GM03348 (cell line): ENCODE measurements at places on chromosomes 6 and 20.
A peak's percentile ranks its signal among the peaks of the same experiment; 100 is the strongest.

DNA sequence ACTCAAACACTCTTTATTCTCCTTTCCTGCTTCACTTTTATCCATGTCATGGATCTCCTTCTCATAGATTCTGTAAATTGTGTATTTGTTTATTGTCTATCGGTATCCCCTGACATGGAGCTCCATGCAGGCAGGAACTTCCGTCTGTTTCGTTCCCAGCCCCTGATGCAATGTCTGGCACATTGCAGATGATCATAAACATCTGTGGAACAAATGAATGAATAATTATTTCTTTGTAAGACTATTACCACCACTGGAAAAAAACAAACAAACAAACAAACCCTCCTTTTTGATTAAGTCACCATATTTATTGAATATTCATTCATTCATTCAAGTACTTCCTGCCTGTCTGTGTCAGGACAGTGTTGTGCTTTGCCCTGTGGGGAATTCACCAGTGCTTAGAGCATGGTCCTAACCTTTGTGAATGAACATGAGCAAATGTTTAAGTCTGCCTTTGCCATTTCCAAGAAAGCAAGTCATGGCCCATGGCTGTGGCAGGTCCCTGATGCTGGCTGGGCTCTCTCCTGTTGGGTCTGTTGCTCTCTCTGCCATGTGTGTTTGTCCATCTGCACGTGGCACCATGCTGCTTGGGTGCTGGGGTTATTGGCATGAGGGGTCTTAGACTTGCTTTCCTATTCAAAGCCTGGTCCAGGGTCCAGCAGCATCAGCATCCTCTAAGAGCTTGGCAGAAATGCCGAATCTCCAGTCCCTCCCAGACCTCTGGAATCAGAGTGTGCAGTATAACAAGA, 47.5 kb upstream of the NAA20 start:
- no peak for DNase-seq

DNA sequence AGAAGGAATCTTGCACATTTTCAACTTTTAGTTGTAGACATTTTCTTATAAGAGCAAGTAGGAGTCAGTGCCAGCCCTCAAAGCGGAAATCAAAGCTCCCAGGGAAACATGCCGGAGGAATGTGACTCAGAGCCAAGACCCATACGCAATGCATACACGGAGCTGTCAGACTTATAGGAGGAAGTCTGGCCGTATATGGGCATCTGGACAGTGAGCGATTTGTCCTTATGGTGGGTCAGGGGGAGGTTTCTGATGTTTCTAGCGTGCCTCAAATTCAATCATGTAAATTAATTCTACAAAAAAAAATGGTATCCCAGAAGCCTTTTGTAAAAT, 3.6 kb upstream of the CCN2 start:
- DNase-seq: peak; percentile 48

DNA sequence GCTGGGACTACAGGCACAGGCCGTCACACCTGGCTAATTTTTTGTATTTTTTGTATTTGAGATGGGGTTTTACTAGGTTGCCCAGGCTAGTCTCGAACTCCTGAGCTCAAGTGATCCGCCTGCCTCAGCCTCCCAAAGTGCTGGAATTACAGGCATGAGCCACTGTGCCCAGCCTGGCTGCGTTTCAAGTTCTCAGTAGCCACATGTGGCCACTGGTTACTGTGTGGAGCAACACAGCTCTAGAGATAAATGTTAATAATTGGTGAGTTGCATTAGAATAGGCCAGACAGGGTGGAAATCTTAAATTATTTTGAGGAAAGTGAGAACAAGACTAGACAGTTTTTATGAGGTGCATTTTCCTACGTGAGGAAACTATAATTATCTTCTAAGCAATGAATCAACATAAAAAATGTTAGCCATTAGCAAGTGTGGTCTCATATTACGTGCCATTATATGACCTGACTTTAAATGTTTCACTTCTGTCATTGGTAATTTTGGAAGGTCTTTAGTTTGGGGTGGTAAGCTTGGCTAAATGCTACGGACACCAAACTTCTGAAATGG, 129.6 kb downstream of the PLEKHG1 start:
- DNase-seq: no peak

DNA sequence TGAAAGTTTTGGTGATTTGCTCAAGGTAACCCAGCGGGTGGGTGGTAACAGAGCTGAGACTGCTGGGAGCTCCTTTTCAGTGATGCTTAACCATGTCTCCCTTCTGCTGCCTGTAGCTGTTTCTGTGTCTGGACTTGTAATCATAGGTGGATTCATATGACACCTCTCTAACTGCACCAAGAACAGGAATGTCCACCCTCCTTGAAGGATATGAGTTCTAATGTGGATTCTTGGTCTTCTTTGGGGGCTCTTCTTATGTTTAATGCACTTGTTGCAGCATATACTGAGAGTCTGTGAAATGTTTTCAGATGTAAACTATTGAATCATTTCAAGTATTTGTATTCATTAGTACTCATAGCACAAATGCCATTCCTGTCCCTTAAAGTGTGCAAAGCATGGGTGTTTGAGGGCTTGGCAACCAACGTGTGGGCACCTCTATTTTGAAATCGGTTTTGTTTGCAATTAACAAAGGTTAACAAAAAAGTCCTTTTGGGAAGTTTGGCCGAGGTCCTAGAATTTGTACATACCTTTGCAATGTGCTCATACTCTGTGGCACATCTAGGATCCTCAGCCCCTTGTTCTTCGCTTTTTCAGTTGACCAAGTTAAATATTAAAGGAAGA, 138.0 kb downstream of the SOX4 start:
- peak; percentile 36 for DNase-seq

DNA sequence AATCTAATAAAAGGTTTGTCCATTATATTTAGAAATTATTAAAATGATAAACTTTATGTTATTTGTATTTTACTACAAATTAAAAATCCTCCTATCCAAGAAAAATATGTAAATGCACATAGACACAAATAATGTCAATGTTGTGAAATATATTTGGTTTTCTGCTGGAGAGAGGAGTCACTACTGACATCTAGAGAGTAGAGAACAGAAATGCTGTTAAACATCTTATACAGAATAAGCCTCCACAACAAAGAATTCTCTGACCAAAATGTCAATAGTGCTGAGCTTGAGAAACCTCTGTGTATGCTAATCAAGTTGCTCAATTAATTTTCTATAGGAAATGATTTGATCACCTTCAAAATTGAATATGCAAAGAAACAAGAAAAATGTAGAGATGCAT, 12.4 kb downstream of the HTR1B start:
- peak; percentile 34 for DNase-seq

GRCh38 chr20:12053353-12053752, 135.7 kb downstream of the BTBD3 start:
- DNase-seq: peak; percentile 61

DNA sequence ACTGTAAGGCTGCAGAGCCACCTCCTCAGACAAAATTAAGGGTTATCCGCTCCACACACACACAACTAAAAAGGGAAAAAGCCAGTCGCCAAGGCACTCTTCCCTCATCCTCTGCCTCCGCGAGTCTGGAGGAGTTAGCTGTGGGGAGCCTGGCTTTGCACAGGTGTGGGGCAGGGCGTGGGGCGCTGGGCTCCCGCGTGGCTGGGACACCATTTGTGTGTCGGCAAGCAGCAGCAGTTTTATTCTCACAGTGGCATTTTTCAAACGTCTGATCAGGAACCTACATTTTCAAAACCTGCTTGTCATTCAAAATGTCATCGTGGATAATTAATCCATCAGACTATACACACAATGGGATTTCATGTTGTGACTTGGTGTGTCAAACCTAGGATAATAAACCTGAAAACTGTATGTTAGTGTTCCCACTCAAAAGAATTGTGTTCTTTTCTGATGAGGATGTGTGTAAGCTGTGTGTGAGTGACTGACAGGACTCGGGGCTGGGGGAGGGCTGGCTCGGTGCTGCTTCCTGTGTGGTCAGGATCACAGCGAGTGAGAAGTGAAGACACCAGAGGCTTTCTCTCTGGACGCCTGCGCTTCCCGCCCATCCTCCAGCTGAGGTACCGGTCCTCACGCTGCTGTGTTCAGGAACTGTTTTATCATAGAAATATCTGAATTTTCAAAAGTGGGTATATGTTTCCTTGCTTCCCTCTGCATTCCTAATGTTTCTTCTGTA, 83.1 kb downstream of the IRF4 start:
- DNase-seq: no peak

DNA sequence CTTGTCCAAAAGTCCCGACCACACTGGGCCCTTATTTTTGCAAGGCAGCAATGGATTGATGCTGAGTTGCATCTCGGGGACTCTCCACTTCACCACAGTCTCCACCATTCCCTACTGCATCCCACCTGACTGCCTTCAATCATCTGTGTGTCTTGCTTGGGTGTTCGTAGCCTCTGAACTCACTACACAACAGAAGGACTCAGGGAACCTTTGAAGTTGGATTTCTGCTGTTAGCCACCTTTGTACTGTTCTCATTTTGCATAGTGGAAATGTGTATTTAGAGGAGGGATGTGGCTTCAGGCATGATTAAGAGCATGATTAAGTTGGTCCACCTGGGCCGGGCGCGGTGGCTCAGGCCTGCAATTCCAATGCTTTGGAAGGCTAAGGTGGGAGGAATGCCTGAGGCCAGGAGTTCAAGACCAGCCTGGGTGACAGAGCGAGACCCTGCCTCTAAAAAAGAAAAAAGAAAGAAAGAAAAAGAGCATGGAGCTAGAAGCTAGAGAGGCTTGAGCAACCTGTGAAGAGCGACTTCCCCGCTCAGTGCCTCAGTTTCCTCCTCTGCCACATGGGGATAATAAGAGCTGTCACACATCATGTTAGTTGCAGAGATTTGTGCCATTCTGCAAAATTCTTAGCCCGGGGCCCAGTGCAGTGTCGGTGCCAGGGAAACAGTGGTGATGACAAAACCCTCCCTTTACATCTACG, 121.3 kb upstream of the PTPN1 start:
- DNase-seq: no peak

DNA sequence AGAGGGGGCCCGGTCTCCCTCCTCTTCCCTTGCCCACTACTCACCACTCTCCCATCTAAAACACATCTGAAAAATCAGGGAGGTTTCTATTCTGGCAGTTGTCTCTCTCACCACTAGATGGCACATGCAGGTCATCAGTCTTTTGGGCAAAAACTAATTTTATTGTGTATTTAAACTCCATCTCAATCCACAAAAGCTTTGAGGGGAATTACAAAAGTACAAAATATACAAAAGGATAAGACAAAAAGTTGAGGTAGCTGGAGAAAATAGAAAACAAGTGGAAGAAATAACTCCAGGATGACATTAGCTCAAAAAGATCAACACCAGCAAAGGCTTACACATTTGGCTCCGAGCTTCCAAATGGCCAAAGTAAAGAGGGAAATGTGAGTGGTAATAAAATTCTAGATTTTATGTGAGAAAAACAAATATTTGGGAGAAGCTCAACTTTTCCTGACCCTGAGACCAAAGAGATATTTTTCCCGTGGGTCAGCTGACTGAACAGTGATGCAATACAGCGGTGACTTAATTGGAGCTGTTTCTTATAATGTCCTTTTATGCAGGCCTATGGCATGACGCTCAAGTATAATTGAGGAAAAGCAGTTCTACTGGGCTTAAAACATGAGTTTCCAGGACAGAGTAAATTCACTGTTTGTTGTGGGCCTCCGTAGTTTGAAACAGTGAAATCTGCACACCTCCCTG, 79.8 kb upstream of the CHD6 start:
- peak; percentile 61 for DNase-seq

- no peak for DNase-seq
These were observed 30.7 kb upstream of the NANP start for GRCh38 chr20:25654487-25654886.

GRCh38 chr6:108350528-108350927, 55.7 kb downstream of the AFG1L start:
- DNase-seq: no peak

DNA sequence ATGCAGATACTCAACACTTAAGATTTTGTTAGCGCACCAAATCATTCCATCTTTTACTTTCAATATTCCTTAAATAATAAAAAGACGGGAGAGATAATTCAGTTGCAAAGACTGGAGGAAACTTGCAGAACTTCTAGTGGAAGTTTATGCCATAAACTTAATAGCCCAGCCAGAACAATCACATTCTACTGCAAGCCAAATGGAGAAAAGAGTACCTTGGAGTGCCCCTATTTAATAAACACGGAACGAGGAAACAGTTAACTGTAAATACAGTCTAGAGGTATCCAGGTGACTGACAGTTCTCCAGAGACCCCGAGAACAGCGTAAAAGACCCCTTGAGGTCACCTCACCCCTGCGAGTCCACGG, 635 bp downstream of the SLC35B3 start:
- DNase-seq: no peak

GRCh38 chr6:13375360-13375878, 47.1 kb upstream of the TBC1D7 start:
- no peak for DNase-seq

GRCh38 chr6:14974792-14975470, 270.9 kb upstream of the JARID2 start:
- DNase-seq: no peak

- no peak for DNase-seq
These were observed 11.7 kb downstream of the SIM1 start for GRCh38 chr6:100452998-100453397.

DNA sequence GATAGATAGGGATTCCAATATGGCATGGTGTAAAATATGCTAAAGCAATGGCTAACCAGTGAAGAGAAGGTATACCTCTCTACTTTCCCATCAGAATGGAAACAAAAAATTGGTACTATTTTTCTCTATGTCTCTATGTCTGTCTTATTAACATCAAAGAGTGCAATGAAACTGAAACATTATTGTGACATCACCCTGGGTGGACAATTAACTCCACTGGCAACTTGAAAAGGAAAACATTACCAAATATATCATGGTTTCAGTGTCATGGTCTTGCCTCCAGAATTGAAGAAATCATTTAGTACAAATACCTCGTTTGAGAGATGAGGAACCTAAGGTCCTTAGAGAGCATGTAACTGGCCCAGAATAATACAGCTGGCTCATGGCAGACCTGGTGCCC, 1132.5 kb upstream of the MAP3K7 start:
- DNase-seq: no peak

GRCh38 chr6:125165256-125165655, 11.7 kb downstream of the TPD52L1 start:
- DNase-seq: peak; percentile 41

GRCh38 chr6:168469521-168469920, 28.5 kb downstream of the SMOC2 start:
- no peak for DNase-seq

- DNase-seq: no peak
These were observed 68.0 kb upstream of the TBC1D7 start for GRCh38 chr6:13396241-13396792.

DNA sequence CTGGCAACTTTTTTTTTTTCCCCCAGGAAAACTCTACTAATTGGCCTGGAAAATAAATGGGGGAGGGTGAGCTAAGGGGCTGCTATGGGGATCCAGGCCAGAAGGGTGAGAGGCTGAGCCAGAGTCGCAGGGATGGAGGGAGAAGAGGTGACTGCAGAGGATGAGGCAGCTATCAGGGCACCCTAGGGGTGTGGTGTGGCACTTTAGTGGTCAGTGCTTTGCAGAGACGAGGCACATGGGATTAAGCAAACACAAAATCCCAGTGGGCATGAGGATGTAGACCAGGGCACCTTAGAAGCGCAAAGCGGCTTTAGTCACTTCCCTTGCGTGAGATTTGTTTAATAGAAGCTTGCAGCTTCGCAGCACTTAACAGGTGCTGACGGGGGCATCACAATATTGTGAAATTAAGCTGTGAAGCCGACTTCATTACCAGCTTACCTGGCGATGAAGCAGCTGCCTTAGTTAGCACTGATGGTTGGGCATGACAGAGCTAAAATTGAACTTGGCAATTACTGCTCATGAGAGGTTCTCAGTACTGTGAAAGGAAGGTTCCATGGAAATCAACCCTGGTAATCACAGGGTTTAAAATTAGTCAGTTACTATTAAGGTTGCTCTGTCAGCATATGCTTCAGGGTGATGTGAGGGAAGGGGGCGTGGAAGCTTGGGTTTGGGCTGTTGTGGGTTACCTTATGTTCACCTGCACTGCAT, 26.0 kb downstream of the TOX2 start:
- DNase-seq: no peak
